Neural progenitor cell (in vitro differentiated cells): ENCODE measurements at places on chromosomes 6 and 20.

- DNase-seq: peak; percentile 79
Measured at GRCh38 chr20:14055127-14055742, 59.9 kb downstream of the MACROD2 start.

DNA sequence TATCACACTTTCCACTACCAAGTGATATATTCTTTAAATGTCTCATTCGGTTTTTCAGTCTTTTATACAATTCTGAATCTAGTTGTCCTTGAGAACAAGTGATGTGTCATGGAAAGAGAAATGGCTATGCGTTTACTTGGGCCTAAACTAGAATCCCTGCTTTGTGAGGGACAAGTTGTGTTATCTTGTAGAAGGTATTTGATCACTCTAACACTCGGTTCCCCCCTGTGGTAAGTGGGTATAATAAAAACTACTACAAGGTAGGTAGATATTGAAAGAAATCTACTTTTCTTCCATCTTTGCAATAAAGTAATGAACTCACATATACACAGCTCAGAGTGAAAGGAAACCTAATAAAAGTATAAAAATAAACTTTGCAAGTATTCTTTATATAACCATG, 108.9 kb downstream of the MANEA start:
- no peak for DNase-seq

GRCh38 chr6:13261464-13261994, 66.8 kb downstream of the TBC1D7 start:
- DNase-seq: no peak

DNA sequence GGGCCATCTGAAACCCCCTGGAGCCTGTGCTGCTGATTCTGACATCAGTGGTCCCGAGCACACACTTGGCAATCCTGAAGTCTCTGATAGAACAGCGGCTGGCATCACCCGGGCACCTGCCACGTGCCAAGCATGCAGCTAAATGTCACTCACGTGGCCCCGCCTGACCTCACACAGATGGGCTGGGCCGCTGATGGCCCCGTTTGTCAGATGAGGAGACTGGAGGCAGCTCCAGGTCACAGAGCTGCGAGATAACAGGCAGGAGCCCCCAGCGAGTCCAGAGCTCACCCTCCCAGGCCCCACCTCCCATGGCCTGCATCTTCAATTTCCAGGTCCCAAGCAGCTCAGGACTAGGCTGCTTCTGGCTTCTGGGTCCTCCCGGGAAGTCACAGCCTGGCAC, 67.2 kb downstream of the YTHDF1 start:
- DNase-seq: no peak

GRCh38 chr20:2922957-2923356, 49.7 kb downstream of the PTPRA start:
- DNase-seq: no peak

- peak; percentile 61 for DNase-seq
Measured at GRCh38 chr6:30981942-30982772, 1.4 kb upstream of the MUC21 start.

DNA sequence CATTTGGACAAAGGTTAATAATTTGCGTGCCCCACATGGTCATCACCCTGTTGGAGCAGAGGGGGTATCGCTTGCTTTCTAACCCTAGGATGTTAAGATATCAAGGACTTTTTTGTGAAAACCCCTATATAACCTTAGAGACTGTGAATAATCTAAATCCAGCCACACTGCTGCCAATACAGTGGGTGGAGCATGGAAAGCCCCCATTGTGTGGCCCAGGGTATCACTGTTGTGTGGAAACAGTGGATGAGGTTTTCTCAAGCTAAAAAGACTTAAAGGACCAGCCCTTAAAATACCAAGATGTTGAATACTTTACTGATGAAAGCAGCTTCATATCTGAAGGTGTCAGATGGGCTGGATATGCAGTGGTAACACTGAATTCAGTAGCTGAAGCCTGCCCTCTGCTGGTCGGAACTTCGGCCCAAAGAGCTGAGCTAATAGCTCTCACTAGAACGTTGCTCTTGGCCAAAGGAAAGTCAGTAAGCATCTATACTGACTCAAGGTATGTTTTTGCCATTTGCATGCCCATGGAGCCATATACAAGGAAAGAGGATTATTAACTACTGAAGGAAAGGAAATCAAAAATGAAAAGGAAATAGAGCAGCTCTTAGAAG, 695.2 kb downstream of the PHF3 start:
- peak; percentile 81 for DNase-seq
